ENCODE measurements at places on chromosomes 1 and 21.
A peak's percentile ranks its signal among the peaks of the same experiment; 100 is the strongest.

DNA sequence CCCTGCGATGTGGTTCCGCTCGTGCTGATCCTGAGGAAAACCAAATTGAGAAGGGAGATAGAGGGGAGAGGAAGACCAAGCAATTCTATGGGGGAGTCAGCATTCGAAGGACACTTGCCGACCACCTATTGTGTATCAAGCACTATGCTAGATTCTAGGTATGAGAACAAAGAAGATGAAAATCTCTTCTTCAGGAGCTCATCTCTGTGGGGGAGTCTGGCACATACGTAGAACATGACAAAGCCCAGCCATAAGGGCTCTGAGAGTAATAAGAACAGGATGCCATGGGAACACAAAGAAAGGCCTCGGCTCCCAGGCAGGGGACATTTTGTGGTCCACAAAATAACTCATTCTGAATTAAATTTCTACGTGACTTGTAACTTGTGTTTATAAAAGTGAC, 83.7 kb downstream of the WLS start:
- no peak for DNase-seq

- DNase-seq: no peak
Observed at GRCh38 chr1:221723018-221723847, 18.7 kb downstream of the DUSP10 start.

DNA sequence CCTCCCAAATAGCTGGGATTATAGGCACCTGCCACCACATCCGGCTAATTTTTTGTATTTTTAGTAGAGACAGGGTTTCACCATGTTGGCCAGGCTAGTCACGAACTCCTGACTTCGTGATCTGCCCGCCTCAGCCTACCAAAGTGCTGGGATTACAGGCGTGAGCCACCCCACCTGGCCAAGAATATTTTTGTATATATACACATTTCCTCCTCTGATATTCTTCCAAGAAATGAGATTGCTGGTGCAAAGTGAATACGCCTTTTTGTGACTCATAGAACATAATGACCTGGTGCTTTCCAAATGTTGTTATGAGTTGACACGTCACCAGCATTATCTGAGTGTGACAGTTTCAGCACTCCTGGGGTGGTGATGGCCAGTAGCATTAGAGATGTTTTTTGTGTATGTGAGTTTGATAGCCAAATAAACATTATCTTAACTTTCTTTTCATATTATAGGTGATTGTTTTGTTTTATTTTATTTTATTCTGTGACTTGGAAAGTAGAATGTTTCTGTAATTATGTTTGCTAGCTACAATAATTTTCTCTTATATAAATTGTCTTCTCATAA, 54.9 kb downstream of the KCNK1 start:
- DNase-seq: no peak

- no peak for DNase-seq
Observed at GRCh38 chr1:34790985-34791384, 1.8 kb upstream of the GJA4 start.

DNA sequence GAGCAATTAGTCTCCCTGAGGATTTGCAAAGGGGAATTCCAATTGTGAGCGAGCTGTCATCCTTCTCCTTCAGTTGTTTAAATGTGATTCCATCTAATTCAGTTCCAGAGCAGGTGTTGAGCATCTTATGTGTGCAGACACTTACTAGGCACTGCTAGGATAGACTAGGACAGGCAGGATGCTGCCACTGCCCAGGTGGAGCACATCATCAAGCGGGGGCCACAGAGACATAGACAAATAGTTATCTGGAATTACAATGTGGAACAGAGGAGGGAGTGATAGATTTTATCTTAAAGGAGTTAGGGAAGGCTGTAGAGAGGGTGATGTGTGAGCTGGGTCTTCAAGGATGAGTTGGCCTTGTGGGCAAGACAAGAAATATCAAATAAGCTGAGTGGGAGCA, 55.9 kb downstream of the CDC7 start:
- DNase-seq: no peak

DNA sequence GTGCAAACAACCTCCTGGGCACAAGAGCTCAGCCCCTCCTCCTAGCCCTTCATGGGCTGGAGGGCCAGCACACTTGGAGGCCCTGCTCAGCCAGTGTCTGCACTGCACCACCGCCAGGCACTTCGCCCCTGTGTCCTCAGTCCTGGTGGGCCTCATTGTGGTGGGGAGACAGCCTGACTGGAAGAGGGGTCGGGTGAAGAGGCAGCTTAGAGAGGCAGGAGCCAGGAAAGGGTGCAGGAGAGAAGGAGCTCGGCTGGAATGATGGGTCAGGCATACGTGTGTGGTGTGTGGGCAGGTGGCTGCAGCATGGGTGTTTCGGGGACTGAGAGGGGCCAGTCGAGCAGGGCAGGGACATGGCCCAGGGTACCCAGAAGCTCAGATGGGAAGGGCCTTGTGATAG, 4.1 kb downstream of the WNT3A start:
- no peak for DNase-seq

DNA sequence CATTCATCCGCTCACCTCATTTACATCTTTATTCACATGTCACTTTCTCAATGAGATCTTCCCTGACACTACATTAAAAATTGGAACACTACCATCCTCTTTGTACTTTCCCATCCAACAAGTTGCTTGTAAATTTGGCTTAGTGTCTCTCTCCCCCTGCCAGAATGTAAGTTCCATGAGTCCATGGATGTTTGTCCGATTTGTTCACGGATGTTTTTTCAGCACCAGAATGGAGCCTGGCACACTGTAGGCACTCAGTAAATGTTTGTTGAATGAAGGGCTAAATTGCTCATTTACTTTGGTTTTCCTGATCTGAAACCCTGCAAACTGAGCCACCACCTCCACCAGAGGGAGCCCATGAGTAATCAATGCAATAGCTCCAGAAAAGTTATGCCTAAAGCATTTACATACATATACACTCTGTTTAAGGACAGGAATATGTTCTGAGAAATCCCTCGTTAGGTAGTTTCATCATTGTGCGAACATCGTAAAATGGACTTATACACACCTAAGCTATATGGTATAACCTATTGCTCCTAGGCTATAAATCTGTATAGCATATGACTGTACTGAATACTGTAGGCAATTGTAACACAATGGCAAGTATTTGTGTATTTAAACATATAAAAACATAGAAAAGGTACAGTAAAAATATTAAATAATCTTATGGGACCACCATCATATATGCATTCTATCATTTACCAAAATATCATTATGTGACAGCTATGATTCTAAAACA, 2.8 kb upstream of the EYA3 start:
- peak; percentile 77 for DNase-seq

GRCh38 chr21:44874497-44875315, 1.2 kb upstream of the PTTG1IP start:
- no peak for DNase-seq

DNA sequence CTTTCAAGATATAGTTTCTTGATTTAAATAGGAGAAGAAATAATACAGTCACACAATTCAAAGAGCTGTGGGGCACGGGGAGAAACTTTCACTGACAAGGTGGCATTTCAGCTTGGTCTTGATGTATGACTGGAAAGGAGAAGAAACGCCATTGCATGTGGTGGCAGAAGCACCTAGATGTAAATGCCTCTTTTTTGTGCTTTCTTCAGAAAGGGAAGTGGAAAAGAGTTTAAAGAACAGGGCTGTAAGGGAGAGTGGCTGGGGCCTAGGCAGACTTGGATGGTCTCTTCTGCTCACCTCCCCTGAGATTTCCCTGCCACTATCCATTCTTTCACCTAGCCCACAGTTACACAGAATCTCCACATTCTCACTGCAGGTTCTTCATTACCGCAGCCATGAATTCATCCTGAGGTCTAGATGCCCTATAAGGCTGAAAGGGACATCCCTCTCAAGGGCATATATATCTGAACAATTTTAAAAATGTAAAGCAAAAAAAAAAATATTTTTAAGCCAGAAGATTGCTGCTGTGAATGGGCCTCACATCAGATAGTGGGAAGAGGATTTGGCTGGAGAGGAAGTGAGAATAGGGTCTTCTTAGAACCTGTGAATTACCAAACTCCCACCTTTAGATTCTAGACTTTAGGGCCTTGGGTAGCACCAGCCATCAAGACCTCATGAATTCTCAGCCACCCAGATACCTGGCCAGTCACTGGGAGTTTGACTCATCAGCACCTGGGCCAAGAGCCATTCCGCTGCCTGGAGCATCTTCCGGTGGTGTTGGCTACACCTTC, 23.4 kb downstream of the CACNA1E start:
- DNase-seq: no peak

DNA sequence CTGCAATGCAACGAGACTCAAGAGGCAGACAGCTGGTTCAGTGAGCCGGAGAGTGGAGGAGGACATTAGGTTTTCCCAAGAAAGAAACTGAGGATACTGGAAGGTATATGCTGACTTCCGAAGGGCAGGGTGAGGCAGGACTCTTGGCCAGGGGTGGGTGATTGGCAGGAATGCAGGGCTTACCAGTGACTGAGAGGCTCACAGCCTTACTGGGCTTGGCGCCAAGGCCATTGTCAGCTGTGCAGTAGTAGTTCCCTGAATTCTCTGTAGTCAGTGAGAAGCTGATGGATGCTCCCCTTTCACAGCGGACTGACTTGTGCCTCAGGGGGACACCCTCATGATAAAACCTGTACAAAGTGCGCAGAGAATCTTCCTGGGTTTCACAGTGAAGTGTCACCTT, 9.6 kb downstream of the FCRL5 start:
- no peak for DNase-seq

- DNase-seq: no peak
Observed at GRCh38 chr1:41955461-41956159, 36.9 kb upstream of the HIVEP3 start.

DNA sequence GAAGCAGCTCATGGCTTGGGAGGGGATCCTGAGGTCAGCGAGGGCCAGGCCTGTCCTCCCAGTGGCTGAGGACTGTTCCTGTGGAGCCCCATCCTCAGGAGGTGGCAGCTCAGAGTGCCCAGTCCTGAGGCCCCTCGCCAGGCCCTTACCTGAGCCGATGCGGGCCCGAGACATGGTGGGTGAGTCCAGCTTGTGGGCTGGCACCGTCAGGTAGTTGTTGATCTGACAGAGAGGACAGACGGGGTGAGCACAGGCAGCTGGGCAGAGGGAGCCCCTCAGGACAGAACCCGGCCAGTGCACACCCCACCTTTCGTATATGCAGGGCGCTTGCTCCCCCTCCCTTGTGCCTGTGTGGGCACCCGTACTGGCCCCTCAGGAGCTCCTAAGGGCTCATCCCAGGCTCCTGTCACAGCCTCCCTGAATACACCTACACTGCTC, 53.9 kb downstream of the SLC9A1 start:
- DNase-seq: no peak

- DNase-seq: no peak
Observed at GRCh38 chr21:21713651-21714180, 715.5 kb downstream of the NCAM2 start.

GRCh38 chr1:154629061-154629674, 21.2 kb upstream of the ADAR start:
- no peak for DNase-seq

DNA sequence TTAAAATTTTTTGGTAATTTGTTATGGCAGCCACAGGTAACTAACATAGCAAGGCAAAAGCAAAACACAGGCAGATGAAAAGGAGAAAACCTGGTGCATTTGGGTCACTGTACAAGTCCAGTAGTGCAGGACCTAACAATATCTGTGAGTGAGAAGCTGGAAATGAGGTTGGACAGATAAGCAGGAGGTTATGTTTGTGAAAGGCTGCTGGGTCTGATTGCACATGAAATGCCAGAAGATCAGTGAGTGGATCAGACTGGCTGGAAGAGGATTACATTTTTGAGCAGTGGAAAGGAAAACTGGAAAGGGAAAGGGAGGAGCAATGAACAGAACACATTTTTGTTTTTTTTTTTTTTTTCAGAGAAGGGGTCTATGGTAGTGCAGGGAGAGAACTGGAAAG, 73.6 kb downstream of the CYYR1 start:
- no peak for DNase-seq

- peak; percentile 88 for DNase-seq
Observed at GRCh38 chr1:19251305-19252196, at the start of the genes EMC1 and MRTO4. Gene EMC1, minus strand, starts transcription at chr1:19251524. Its CDS starts 15 bp downstream, at chr1:19251509. Gene MRTO4, plus strand, starts transcription at chr1:19251805. Its CDS starts 31 bp downstream, at chr1:19251836.
